ENCODE measurements at places on chromosomes 1 and 21.
A peak's percentile ranks its signal among the peaks of the same experiment; 100 is the strongest.

- DNase-seq: no peak
Observed at GRCh38 chr1:62572476-62572875, 24.8 kb upstream of the ANGPTL3 start.

- DNase-seq: no peak
Observed at GRCh38 chr21:38729754-38730379, 75.9 kb upstream of the ETS2 start.

GRCh38 chr21:16678429-16679160 lies 834.2 kb upstream of the CXADR start:
- DNase-seq: no peak

- DNase-seq: no peak
Observed at GRCh38 chr1:235411489-235412486, 44.6 kb downstream of the TBCE start.

DNA sequence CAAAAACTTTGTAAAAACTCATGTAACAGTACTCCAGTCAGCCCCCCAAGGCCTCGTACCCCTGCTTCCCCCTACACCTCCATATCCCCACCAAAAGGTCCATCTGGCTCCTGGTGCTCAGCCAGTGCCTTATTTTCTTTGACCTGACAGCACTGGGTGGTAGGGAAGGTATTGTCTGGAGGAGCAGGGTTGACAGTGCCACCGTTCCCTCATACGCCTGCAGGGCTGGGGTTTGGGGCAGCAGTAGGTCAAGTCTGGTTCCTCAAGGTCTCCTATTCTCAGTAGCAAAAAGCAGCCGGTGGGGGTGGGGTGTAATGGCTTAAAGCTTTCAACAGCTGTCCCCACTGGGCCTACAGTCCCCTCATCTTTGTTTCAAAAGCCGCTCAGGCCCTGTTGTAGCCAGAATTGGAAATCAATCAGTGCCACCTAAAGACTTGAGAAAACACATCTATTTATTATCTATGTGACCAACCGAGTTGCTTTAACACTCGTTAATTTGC lies 25.3 kb upstream of the TTF2 start:
- DNase-seq: no peak

GRCh38 chr1:204569478-204569877 lies 53.3 kb downstream of the MDM4 start:
- no peak for DNase-seq

GRCh38 chr21:41805038-41805437 lies 38.2 kb upstream of the RIPK4 start:
- no peak for DNase-seq

- no peak for DNase-seq
Observed at GRCh38 chr1:99352821-99353220, 88.5 kb downstream of the PLPPR4 start.

DNA sequence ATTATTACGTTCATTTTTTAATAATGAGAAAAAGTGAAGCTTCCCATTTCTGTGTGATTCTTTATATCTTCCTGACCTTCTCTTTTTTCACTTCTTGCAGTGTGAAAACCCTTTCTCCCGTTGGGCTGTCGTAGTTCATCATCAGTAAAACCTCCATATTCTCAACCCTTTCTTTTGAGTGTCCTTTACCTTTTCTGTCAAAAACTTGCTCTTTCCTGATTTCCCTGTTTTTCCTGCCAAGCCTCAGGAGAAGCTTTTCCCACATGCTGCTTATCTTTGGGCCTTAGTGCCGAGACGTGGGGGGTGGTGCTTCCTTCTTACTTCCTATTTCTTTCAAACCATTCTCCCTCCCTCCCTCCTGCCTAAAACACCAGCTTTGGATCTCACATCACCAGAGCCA lies 46.1 kb downstream of the UCK2 start:
- DNase-seq: no peak

DNA sequence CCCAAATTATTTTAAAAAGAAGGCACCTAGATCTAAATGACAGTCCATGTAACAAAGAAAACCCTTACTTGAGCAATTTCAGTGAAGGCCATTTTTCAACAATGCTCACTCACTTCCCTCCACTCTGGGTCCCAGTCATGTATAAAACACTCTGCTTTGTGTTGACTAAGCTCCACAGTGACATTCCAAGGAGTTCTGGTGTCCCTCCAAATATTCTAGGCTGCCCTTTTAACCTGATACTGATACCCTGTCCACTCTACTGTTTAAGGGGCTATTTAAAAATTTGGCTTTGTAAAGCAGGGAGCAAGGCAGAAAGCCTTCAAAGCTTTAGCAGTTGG lies 73.6 kb downstream of the GNG12 start:
- no peak for DNase-seq

GRCh38 chr1:159077120-159077961 lies 775 bp upstream of the AIM2 start:
- peak; percentile 47 for DNase-seq
